GM04503 (cell line): ENCODE measurements at places on chromosomes 4 and X.

DNA sequence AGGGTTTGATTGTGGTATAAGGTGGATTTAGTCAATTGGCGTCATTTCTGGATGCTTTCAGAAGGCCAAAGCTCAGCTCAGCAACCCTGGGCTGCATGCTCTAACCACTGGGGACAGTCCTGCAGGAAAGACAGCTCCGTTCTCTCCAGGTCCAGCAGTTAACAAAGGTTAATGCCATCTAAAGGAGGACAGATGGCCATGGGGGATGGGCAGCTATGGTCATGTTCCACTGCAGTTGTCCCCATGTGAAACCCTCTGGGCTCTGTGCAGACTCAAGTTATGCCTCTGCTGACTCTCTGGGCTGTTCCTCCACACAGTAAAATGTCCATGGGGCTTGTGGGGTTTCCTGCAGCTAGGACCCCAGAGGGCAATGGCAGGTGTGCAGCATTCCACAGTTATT lies 562.1 kb upstream of the ADGRL3 start:
- DNase-seq: no peak

GRCh38 chrX:127207326-127207725 lies 387.8 kb downstream of the PRR32 start:
- DNase-seq: no peak

DNA sequence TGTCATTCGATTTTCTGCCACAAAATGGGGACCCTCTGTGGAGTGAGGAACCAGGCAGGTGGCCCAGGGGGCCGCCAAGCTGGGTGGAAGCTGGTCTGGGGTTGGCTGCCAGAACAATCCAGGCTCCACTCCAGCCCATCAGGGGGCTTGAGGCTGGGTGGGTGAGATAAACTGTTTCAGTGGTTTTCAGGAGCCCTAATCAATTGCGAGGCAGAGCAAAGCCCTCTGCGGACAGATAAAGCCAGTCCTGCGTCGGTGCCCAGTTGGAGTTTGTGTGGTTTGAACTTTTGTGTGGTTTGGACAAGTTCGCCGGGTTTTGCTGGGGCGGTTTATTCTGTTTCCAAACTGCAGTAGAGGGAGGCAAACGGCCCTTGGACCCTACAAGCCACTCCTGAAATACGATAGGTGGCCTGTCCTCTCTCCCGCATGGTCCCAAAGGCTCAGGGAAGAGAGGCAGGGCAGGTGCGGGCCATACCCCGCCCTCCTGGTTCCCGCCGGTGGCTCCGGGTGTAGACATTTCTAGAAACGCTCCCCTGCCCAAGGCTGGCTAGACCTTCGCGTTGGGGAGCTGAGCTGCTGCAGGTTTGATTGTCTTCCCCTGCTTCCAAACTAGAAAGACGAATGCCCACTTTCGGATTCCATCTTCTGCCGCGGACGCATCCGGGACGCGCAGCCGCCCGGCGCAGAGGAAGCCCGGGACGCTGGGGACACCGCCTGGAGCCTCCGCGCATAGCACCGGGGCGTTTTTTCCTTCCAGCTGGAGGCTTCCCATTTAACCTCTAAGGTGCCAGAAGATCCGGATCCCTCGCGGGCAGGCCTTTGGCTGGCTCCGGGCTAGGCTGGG lies 169.0 kb upstream of the BCOR start:
- no peak for DNase-seq

DNA sequence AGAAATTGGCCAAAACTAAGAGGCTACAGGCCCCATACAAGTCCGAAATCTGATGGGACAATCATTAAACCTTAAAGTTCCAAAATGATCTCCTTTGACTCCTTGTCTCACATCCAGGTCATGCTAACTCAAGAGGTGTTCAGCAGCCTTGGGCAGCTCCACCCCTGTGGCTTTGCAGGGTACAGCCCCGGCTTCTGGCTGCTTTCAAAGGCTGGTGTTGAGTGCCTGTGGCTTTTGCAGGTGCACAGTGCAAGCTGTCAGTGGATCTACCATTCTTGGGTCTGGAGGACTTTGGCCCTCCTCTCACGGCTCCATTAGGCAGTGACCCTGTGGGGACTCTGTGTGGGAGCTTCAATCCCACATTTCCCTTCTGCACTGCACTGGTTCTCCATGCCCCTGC lies 329.1 kb upstream of the MAD2L1 start:
- no peak for DNase-seq

- peak; percentile 4 for DNase-seq
Measured at GRCh38 chr4:6987588-6987961, 55.6 kb upstream of the TADA2B start.

DNA sequence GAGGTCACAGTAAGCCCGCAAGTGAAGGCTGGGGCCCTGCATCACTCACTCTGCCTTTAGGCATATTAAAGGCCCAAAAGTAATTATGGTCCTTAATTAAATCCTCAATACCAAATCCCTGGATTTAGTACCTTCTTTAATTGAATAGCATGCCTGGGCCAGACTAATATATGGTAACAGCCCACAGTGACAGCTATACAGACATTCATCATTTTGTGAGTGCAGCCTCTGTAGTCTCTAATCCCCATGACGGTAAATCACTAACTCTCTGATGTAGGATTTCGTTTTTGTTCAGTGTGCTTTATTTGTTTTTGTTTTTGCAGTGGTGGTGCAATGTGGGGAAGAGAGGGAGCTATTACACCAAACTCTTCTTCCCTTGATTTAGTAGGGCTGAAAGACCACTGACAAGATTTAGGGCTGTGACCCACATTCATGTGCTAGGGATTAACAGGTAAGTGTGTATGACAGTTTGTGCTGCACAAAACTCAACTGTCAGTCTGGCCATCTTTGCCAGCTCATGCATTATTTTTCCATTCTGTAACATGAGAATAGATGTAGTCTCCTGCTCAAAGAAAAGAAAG lies 60.6 kb upstream of the SLC39A8 start:
- no peak for DNase-seq

GRCh38 chr4:1414831-1415680 lies 8.8 kb upstream of the NKX1-1 start:
- no peak for DNase-seq

DNA sequence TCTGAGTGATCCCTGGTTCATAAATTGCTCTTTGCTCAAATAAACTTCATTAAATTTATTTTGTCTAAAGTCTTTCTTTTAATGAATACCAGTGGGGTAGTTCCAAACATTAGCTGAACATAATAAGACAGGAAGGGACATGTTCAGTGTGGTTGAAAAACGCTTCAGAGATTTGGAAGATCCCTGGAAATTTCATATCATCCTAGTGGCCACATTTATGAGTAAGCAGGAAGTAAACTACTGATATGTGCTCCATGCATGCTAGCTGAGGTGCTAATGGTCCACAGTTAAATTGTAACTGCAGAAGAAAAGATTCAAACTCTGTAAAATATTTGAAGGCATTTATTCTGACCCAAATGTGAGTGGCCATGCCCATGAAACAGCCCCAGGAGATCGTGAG lies 1328.7 kb downstream of the ADGRL3 start:
- no peak for DNase-seq

- peak; percentile 12 for DNase-seq
Measured at GRCh38 chr4:22661443-22661842, 31.3 kb upstream of the GBA3 start.

GRCh38 chr4:15982842-15983524 lies 20.0 kb upstream of the FGFBP2 start:
- DNase-seq: no peak

- DNase-seq: peak; percentile 88
Measured at GRCh38 chr4:80237992-80238391, 28.5 kb upstream of the FGF5 start.

- DNase-seq: no peak
Measured at GRCh38 chrX:31298916-31299315, 227.1 kb upstream of the FTHL17 start.

- no peak for DNase-seq
Measured at GRCh38 chr4:79472693-79473438, 64.8 kb upstream of the GK2 start.

GRCh38 chrX:138128027-138128671 lies 562.2 kb downstream of the ZIC3 start:
- no peak for DNase-seq

GRCh38 chrX:53312946-53313727 lies 31.8 kb upstream of the IQSEC2 start:
- DNase-seq: peak; percentile 19

GRCh38 chr4:165208741-165209388 lies 1.5 kb downstream of the KLHL2 start:
- DNase-seq: no peak

DNA sequence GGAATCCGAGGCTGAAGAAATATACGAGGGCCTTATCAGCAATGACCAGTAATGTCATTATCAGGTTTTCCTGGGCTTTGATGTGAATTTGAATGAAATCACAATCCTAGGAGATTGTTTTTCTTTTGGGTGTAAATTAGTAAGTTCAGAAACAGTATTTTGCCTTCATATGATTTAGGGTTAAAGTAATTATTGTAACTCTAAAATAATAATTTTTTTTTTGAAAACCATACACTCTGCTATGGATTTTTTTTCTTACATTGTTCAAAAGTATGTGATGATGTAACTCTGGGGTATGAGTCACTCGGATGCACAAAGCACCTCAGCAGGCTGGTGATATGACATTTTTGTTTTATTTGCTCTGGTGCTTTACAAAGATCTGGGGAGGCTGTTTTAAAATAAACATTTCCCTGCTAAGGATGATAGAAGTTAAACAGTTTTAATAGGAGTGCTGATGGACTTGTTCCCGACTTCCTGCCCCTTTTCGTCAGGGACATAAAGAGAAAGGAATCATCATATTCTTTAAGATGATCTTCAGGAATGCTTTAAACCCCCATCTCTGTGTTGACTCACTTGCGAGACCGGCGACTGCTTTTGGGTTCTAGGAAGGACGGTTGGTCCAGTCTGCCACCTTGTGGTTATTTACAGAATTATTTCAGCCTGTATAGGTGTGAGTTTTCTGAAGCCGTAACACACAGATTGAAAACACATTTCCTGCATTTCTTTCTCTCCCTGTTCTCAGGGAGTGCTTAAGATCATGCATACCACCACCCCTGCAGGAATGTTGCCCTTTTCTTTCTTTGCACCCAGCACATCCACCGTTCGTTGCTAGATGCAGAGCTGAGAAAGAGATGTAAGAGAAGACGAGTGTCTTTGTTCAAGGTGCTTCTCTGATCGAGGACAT lies 72.5 kb downstream of the RAPGEF2 start:
- DNase-seq: peak; percentile 45

DNA sequence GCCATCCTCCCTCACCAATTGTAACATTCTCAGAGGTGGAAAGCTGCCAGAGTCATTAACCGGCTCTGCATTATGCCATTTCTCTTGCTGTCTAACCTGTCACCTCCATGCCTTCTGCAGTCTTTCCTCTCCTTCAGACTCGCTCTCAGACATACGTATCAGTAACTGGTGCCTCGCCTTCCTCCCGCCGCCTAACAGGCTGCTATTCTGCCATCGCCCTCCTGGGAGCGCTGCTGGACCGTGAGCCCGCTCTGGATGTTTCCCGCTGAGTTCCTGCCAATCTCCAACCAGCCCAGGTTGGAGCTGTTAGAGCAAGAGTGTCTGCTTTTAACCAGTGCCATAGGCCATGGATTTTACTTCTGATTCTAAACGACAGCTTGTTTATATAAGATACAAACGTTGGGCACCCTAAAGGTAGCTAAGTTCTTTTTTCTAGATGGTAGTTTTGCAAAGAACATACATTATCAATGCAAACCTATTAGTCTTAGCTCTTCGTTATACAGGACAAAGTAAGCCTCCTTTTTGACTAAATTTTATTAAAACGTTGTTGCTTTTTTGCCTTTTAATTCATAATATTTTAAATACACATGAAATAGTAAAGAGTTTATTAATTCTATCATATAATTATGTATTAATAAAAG lies 59.5 kb upstream of the NEIL3 start:
- DNase-seq: no peak

GRCh38 chrX:3697701-3698279 lies 15.7 kb downstream of the PRKX start:
- DNase-seq: no peak

GRCh38 chr4:93829820-93830687 lies 1.5 kb downstream of the ATOH1 start:
- no peak for DNase-seq

GRCh38 chrX:121733514-121733913 lies 686.1 kb downstream of the GLUD2 start:
- peak; percentile 20 for DNase-seq

GRCh38 chrX:133513123-133513522 lies 97.8 kb upstream of the GPC4 start:
- DNase-seq: no peak

- no peak for DNase-seq
Measured at GRCh38 chrX:4253092-4253491, 539.6 kb upstream of the PRKX start.

GRCh38 chrX:47499293-47499692 lies 16.3 kb upstream of the ZNF41 start:
- no peak for DNase-seq

DNA sequence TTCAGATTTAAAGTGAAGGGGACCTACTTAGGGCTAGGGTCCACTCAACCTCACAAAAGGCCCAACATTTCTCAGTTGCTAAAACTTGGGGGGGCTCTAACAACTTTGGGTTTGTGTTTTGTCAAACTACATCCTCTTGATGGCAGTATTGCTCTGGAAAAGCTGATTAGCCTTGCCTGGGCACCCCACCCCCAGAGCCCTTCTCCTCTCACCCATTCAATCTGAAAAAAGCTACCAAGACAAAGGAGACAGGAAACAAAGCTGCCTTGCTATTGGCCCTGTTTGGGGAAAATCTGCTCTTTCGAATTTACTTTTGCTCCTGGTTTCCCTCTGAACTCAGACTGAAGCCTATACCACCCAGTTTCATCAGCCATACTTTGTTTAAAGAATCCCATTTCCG lies 195.2 kb upstream of the STK26 start:
- no peak for DNase-seq

DNA sequence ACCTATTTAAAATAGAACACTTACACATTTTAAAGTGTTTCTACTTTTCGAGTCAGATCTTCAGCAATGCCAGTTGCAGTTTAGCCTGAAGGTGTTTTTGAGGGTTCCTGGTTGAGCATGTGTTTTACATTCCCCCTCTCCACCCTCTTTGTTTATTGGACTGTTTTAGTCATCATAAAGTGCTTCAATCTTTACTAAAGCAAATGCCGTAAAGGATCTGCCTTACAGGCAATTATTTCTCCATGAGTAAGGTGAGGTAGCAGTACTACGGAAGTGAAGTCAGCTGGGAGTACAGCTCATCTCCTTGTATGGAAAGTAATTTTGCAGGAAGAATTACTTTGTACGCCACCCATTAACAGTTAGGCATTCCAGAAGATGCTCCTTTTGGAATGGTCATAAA lies 36.9 kb downstream of the PDLIM5 start:
- DNase-seq: no peak

DNA sequence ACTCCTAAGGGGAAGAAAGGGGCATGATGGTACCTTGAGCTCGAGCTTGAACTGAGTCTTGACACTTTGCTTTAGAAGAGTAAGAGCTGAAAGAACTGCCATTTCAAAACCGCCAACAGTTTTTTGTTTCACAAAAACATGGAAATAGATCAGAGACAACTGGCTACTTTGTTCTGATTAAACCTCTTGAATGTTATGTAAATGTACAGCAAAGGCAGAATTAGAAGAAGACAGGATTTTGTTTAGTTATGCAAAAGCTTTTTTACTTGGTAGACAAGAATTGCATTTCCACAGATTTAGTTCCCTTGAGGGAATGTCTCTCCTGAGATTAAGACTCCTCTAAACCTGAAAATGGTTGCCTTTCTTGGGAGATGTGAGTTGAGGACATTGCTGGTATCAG lies 33.3 kb upstream of the STPG2 start:
- no peak for DNase-seq
